ENCODE measurements at places on chromosomes 7 and 10.
A peak's percentile ranks its signal among the peaks of the same experiment; 100 is the strongest.

GRCh38 chr10:126930131-126930882 lies 25.1 kb downstream of the DOCK1 start:
- no peak for DNase-seq

- DNase-seq = no peak
Observed at GRCh38 chr10:60426425-60426824, 36.8 kb upstream of the ANK3 start.

DNA sequence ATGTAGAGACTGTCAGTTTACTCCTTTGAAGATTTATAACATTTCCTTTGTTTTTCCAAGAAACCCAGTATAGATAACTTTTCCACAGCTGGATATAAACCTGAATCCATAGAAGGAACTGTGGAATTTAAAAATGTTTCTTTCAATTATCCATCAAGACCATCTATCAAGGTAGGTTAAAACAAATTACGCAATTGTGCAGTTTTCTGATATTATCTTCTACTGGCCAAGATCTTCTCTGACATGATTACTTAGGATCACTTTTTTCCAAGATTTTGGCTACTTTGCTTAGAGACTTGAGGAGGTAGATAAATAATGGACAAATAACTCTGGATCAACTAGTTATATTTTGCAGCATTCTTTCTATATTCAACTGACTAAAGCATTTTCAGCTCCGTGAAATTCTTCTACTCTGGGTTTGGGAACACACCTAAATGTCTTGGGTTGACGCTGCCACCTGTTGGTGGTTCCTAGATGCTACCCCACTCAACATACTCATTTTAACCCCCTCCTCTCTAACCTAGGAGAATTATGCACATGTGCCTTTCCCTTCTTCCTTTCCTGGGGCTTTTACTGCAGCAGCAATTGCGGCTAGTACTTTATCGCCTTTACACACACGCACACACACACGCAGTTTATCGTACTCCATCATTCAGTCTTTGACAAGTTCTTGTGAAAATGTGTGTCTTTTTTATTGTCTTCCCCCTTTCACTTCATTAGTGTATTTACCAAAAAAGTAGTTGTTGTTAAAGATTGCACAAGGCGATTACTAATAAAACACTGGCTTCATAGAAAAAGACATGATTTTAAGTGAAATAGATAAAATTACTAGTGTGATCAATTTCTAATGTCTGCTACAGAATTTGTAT lies 32.7 kb downstream of the ABCB5 start:
- DNase-seq = peak; percentile 49

GRCh38 chr7:45149606-45150005 lies 8.0 kb upstream of the RAMP3 start:
- no peak for DNase-seq

GRCh38 chr10:46096909-46097575 lies 51.0 kb upstream of the MSMB start:
- DNase-seq = no peak

DNA sequence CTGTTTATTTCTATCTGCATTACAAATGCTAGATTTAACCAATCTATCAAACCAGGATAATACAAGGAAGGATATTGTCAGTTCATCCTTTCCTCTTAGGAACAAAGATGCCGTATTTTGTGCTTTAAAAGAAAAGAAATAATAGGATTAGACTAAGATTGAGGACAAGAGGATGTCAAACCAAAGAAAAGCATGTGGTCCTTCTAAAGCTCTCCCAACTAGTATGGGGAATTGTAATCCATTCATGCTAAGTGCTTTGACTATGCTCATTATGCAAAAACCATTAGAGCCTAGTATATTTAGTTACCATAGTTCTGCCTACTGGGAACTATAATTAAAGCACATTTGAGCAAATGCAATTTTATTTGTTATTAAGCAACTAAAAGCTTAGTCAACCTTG lies 280.2 kb downstream of the GRM8 start:
- no peak for DNase-seq

GRCh38 chr10:116110736-116111135 lies 162.3 kb downstream of the GFRA1 start:
- no peak for DNase-seq

- no peak for DNase-seq
Observed at GRCh38 chr10:24376731-24377130, 167.8 kb downstream of the KIAA1217 start.
